DMS153 (cell line): ENCODE measurements at places on chromosomes 12 and 14.

DNA sequence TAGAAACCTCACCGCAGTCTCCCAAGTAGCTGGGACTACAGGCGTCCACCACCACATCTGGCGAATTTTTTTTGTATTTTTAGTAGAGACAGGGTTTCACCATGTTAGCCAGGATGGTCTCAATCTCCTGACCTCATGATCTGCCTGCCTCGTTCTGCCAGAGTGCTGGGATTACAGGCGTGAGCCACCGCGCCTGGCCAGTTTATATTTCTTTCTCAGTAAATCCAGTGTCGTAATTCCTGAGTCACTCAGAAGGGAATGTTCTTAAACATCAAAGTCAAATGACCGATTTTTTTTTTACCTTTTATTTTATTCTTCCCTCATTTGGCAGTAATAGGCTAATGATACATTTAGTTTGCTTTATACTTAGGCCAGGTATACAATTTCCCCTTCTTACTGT, 80.5 kb downstream of the FBXO33 start:
- DNase-seq = no peak

DNA sequence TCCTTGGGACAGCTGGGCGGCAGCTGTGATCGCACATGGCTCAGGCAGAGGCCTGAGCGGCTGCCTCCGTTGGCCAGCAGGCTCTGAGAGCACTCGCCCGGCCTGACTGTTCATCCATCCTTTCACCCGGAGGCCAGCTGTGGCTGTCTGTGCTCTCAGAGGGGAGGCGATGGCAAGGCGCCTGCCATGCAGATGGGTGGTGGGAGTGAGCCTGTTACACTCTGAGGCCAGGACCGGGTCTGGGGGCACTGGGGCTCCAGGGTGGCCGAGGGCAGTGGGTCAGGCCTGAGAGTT, 292.3 kb downstream of the TMEM121 start:
- DNase-seq = no peak

GRCh38 chr12:6807170-6807569, 14.5 kb upstream of the GPR162 start:
- no peak for DNase-seq

DNA sequence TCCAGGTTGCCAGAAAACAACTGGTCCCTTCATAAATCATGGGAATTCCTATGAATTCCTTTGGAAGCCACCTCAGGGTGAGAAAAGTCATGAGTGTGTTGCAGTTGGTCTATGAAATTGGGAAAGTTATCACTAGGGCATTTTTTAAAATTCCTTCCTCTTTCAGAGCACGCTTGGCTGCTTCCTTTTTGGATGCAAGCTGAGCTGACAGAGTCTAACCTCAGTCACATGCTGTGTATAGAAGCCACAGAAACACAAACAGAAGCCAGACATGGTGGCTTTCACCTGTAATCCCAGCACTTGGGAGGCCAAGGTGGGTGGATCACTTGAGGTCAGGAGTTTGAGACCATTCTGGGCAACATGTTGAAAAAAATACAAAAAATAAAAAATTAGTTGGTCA, 21.7 kb upstream of the HELB start:
- no peak for DNase-seq

DNA sequence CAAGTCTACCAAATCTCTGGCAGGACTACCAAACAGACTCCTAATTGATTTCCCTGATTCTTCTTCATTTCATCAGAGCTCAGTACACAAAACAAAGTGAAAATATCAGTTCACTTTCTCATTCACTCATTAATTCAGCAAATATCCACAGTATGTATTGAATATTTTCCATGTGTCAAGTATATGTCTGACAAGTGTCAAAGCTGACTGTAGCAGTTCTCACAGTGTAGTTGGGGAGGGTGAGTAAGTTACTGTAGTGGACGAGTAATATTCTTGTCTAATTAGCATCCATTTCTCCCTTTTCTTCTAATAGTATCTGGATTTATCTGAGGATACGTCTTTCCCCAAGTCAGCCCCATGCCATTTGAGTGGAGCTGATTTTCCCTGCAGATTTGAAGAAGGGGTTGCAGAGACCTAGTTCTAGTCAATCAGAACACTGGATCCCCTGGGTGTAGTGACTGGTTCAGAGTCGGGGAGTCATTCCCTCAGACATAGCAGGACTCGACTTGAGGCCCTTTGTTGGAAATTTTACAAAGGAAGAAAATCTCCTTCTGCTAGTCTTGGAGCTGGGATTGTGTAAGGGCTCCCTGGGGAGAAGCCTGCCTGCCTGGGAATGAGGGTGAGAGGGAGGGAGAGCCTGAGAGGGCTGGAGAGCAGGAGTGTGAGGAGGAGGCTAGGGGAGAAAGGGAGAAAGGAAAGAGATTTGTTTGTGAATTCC, 51.4 kb downstream of the GRIP1 start:
- no peak for DNase-seq

GRCh38 chr12:113103756-113104450, 31.7 kb downstream of the RASAL1 start:
- DNase-seq = no peak

DNA sequence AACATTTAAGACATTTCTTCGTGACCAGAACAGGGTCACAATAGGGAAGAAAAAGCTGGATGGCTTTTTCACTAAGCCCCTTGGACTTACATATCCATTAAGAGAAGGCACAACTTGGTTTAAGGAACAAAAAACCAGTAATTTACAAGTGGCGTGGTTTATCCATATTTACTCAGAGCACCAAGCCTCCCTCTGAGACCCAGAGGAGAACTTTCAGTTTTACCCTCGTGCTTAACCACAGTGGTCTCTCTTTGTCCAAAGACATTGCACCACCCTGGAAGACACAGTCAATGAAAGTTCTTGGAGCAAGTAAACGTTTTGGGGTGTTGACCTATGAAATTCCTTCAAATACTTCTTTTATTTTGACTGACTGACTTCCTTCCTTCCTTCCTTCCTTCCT, 52.5 kb downstream of the SSPN start:
- no peak for DNase-seq

GRCh38 chr14:85520581-85520980, 9.4 kb upstream of the FLRT2 start:
- no peak for DNase-seq

DNA sequence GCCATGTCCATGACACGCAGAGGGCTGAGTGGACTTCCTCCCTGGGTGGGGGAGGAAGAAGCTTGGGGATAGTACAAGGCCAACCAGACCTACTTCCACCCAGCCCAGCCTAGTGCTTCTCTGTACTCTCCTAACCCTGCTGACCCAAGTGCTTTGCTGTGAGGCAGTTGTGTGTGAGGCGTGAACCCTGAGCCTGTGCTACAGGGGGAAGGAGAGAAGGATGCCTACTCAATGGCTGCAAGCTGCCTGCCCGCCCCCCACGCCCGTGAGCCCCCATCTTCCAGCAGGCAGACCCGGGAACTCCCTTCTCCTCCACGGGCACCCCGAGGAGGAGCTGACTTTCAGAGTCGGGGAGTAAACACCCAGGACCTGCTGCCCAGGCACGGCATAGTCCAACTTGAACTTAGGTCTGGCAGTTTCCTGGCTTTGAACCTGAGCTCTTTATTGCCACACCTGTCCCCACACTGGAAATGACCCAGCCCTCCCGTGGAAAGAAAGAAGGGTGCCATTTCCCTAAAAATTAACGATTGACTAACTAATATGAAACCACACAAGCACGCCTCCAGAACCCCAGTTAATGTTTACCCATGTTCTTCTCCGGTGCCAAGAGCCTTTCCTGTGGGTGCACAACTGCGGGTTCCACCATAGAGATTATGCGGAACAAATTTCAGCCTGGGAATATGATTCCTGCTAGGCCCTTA, 10.8 kb downstream of the ALDH2 start:
- DNase-seq = no peak

DNA sequence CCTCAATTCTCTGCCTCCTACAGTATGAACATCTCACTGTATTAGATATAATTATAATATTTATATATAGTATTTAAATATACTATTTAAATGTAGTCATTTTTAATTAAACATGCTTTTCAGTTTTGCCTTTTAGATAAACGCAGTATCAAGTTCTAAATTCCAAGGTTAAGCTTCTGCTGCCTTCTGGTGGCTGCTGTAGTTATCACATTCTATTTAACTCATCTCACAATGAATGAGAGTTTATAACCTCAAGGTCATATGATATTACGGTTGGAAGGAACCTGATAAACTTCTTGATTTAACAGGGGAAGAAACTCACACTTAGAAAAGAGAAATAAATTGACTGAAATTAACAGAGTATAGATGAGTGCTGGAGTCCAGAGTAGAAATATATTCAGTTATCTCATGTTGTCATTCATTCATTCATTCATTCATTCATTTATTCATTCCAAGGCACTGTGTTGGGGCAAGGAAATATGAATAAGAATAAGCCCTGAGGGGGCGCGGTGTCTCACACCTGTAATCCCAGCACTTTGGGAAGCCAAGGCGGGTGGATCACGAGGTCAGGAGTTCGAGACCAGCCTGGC, 31.9 kb downstream of the GUCY2C start:
- DNase-seq = peak; percentile 55

DNA sequence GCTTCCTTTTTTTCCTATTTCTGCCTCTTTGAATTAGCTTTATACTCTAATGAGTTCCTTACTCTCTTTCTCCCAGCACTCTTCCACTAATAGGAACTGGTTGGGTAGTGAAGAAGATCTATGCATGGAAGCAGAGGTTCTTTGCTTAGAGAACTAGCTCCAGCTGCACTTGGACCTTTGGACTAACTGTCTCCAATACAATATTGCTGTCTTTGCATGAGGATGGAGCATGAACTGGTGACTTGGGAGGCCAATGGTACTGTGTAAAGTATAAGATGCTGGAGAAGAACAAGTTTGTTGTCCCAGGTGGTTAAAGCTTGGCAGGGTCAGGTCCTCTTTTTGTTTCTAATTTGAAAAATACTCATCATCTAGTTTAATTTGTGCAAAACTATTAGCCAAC, 2.4 kb upstream of the GLS2 start:
- DNase-seq = no peak

GRCh38 chr12:125402874-125403789, 337.9 kb downstream of the AACS start:
- no peak for DNase-seq
